ENCODE measurements at places on chromosomes 6 and 20.

GRCh38 chr6:7523922-7524321, 17.5 kb upstream of the DSP start:
- DNase-seq, result no peak

DNA sequence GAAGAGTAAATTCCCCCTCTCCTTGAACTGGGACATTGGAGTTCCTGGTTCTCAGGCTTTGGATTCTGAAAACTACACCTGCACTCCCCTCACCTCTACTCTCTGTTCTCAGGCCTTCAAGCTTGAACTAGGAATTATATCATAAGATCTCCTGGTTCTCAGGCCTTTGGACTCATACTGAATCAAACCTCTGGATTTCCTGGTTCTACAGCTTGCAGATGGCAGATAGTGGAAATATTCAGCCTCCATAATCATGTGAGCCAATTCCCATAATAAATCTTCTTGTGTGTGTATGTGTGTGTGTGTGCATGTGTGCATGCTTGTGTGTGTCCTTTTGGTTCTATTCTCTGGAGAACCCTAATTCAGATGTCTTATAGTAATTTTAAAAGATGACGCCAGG, 12.7 kb upstream of the CHD6 start:
- DNase-seq, result no peak

GRCh38 chr6:158011478-158011920, 29.8 kb downstream of the SYNJ2 start:
- DNase-seq, result no peak

DNA sequence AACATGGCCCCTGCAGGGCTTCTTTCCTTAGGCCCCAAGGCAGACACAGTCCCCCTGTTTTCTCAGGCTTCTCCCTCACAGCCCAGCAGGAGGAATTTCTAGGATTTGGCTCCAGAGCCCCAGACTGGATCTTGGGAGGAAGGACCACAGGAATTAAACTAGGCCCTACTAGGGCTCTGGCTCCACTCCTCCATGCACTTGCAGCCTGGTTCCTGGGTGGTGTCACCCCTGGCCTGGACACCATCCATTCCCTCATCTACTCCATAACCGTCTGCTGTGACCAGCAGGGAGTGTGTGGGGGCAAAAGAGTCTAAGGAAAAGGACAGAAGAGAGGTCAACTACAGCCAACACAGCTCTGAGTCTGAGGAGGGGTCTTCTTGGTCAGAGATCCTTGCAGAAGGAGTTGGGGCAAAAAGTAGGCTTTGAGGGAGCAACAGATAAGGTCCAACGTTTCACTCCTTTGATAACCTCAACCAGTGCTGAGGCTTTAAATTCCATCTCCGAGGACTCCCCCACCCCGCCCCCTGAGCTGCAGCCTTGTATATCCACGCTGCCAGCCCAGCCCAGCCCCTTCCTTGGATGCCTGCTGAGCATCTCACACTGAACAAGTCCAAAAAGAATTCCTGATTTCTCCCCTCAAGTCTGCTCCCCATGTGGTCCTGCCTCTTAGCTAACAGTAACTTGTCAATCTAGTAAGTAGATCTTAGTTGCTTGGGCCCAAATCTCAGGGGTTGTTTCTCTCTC, 27.9 kb upstream of the SPDEF start:
- no peak for DNase-seq

- DNase-seq, result no peak
These were observed 616.9 kb upstream of the MAN1A1 start for GRCh38 chr6:119966484-119966883.

DNA sequence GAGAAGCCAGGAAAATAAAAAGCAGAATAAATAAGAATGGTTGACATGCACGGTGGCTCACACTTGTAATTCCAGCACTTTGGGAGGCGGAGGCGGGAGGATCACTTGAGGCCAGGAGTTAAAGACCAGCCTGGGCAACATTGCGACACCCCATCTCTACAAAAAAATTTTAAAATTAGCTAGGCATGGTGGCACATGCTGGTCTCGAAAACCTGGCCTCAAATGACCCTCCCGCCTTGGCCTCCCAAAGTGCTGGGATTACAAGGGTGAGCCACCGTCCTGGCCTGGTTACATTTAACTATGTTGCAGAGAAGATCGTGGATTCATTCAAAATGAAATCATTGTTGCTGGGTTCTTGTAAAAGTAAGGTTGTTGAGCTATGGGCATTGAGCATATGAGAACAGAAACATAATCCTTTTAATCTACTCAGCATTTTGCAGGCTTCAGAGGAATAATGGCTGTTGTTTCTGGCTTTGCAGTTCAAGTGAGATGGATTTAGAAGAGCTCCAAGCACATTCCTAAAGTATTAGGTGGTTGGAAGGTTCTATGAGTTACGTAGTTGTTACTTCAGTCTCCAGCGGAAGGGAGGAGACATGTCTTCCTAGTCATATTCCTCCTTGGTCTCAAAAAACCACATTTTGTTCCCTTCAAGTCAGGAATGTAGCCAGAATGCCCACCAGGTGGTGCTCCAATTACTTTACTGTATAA, 45.6 kb upstream of the RAB23 start:
- peak; percentile 15 for DNase-seq

DNA sequence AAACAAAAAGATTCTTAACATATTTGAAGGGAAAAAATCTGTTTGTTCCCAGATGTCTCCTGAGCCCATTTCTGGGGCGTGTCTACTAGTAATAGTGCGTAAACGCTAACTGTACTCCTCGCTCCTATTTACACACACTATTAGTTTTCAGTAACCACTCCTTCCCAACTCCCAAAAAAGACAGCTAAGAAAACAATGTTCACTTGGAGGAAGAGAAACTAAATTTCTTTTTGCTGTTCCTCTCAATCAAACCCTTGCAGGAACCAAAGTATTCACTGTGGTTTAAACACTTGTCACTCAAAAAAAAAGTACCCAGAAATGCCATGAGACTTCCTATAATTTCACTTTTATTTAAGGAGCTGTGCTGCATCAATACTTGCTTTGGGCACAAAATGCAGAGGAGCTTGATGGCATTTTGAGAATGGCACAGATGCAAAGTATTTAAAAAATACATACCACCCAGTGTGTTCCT, 118.2 kb downstream of the BACH2 start:
- no peak for DNase-seq

GRCh38 chr20:21682521-21682954, 22.9 kb upstream of the PAX1 start:
- no peak for DNase-seq

DNA sequence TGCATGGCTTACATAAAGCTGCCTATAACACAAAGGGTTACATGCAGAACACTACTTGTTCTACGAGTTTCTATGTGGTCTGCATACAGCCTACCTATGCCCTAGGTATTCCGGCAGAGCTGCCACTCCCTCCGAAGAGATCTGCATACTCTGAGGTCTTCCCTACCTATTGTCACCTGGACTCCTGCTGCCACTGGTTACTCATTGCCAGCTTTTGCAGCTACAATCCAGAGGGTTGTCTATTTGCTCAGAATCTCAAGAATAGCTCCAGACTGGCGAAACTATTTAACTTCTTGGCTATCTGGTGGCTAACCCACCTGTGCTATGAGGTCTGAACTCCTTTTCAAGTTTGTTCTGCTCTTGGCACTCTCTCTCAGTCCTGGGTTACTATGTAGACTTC, 323.3 kb downstream of the BMP2 start:
- DNase-seq, result no peak

DNA sequence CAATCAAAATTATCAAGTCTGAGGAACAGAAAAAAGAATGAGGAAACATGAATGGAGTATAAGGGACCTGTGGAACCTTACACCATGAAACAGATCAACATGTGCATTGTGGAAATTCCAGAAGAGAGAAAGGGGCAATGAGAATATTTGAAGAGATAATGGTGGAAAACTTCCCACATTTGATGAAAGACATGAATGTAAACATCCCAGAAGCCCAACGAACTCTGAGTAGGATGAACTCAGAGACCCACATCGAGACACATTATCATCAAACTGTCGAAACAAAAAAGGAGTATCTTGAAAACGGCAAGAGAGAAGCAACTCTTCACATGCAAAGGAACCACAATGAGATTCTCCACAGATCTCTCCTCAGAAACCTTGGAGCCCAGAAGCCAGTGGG, 371.1 kb downstream of the CDKAL1 start:
- DNase-seq, result no peak

DNA sequence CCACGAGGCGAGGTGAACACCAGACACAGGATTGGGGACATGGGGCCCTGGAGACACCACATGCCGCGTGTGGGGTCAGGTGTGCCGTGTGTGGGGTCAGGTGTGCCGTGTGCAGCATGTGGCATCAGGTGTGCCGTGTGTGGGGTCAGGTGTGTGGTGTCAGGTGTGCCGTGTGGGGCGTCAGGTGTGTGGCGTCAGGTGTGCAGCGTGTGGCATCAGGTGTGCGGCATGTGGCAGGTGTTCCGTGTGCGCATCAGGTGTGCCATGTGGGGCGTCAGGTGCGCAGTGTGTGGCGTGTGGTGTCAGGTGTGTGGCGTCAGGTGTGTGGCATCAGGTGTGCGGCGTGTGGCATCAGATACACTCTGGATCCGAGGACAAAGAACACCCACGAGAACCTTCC, 77.9 kb downstream of the WDR27 start:
- DNase-seq, result no peak

GRCh38 chr6:96909811-96910210, 12.1 kb upstream of the NDUFAF4 start:
- DNase-seq, result no peak

GRCh38 chr6:63441266-63441956, 121.6 kb upstream of the LGSN start:
- no peak for DNase-seq

- DNase-seq, result no peak
These were observed 11.2 kb downstream of the SDCBP2 start for GRCh38 chr20:1317545-1318255.

DNA sequence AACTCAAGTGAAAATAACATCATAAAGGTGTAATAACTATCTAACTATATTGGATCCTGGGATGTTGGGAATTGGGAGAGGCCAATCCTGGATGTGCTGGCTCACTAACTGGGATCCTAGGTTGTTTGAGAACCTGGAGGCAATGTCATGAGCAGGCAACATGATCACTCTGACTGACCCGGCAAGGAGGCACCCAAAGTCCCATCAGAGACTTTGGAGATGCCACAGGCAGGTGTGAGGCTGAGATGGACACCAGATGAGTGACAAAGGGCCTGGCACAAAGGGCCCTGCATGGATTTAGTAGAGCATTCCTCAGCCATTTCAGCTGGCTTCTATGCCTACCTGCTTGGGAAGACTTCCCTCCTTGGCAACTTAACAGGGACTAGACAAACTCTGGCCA, 38.4 kb upstream of the MYLIP start:
- no peak for DNase-seq

DNA sequence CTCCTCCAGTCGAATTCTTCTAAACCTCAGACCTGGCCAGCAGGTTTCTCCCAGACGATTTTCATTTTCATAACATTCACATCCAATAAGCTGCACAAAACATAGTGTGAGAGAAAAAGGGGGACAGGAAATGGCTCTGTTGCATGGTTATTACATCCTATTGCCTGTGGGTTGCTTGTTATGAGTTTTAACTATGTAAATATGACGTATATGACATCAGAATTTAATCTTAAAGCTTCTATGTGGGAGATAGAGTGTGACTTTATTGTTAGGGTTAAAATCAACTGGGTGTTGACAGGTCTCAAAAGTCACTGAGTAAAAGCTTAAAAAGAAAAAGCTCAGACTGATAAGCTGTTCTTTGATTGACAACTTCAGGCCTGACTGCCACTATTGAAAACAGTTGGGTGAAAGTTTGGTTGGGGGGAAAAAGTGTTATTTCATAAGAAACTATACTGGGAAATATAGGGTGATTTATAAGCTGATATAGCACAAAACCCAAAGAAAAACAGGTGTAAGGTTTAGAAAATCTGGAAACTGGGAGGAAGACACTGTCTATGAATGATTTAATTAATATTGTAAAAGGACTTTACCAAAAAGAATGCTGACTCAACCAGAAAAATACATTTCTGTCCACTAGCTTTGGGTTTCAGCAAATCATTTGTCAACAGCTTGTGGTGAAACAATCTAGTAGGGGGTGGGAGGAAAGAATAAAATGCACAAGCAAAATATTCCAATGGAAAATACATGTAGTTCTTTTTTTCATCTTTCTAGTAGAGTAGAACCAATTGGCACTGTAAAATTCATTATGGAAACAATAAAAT, 134.1 kb upstream of the CEP162 start:
- DNase-seq, result no peak

GRCh38 chr6:11460837-11461661, 76.5 kb upstream of the TMEM170B start:
- DNase-seq, result peak; percentile 18

DNA sequence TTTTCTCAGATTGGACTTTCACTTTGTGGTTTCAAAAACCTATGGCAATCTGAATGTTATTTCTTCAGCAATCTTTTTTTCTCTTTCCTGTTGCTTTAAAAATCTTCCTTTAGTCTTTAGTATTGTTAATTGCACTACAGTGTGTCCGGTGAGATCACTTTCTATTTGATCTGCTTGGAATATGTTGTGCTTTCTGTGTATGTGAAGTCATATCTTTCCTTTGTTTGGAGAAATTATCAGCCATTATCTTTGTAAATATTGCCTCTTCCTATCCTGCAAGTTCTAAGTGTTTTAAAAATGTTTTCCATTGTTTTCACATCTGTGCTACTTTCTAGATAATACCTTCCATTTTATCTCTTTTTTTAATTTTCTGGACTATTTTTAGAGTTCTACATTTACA, 171.4 kb upstream of the PRSS16 start:
- DNase-seq, result no peak

GRCh38 chr6:40585651-40586269, 1.4 kb downstream of the LRFN2 start:
- DNase-seq, result no peak

DNA sequence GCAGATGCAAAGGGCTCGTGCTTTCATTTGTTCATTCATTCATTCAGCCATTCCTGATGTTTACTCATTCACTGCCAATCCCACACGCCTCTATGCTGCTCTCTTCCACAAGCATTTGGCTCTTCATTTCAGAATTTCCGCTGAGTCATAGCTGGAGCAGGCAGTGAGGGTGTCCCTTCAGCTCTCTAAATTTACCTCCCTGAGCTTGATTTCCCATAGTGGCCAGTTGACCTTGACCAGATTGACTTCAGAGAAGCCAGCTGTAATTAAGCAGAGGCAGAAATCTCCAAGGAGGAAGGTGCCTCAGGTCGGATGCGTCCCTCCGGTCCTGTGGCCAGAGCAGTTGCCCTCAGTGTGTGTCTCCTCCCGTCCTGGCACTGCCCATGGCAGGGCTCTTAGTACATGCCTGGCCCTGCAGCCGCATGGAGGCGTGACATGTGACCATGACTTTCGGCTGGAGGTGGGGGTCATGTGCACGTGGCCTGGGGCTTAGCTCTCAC, 267.2 kb upstream of the ECI2 start:
- peak; percentile 3 for DNase-seq

- peak; percentile 9 for DNase-seq
These were observed 71.4 kb upstream of the TCF21 start for GRCh38 chr6:133817460-133818047.

- no peak for DNase-seq
These were observed 124.5 kb downstream of the TOX2 start for GRCh38 chr20:44039147-44039546.

DNA sequence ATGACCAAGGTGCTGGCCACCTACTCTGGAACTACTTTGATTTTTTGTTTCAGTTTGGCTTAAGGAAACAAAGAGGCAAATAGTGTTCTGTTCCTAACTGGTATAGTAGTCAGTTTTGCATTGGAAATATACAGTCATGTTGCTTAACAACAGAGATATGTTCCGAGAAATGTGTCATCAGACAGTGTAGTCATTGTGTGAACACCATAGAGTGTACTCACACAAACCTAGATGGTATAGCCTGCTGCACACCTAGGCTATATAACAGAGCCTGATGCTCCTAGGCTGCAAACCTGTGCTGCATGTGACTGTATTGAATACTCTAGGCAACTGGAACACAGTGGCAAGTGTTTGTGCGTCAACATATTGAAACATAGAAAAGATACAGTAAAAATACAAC, 80.4 kb downstream of the ARID1B start:
- peak; percentile 84 for DNase-seq

All from activated CD4-positive, alpha-beta T cell treated with anti-CD3 and anti-CD28 coated beads, Interleukin-2, Interleukin-4, amounts not matched to agents 100 ng/mL and 50 ng/mL, durations not matched to agents 16 hours and 8 hours (primary cell).